ENCODE measurements at places on chromosomes 2 and 18.
A peak's percentile ranks its signal among the peaks of the same experiment; 100 is the strongest.

- DNase-seq, result no peak
These were observed 11.8 kb downstream of the PLEKHM3 start for GRCh38 chr2:208013285-208014178.

DNA sequence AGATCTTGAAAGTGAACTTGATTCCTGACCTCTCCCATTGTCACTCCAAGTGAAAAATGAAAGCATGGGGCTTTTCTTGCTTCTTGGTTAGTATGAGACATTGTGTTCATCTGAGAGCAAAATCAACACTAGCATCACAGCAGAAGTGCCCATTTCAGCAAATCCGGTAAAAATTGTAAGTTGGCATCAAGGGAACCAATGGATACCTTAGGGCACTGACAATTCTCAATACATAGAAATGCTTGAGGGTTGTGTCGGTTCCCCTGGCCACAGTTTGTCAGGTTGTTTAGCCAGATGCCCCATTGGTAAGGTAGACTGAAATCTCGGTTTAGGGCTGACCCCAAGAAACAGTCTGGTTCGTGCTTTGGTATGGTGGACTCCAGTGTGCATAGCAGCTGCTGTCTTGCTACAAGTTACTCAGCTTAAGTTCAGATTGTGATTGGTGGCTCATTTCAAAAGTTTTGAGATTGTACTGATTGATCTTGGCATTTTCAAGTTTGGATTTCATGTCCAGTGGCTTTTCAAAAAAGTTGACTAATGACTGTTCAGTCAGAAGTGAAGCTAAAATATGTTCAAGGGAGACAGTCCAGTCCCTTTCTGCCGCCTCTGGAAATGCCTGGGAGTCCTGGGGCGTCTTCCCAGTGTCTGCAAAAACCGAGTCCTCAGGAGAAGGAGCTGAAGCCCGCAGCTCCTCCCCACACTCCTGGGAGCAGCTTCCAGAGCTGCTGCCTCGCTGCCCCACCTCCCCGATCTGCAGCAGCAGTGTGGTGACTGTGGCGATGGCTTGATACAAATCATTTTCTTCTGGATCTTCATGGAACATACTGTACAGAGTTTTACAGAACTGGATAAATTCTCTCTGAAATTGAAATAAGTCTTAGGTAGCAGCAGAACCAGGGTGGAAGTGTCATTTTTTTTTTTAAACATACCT lies 5.6 kb downstream of the RPL31 start:
- DNase-seq, result no peak

- no peak for DNase-seq
These were observed 3.0 kb upstream of the IL1A start for GRCh38 chr2:112787294-112787693.

DNA sequence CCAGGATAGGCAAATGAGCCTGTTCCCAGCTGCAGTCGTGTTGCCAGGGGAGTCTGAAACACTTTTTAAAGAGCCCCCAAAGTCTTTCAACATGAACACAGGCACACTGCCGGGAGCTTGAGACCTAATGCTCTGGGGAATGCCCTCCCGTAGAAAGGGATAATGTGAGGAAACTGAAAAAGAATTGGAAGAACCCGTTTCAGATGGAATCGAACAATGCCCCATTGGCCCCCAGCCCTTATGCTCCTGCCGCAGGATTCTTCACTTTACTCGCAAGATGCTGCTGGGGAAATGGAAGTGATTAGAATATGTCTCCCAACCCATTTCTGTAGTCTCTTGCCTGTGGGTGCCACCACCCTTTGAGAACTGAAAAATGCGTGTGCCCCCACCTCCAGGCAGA lies 136.3 kb upstream of the GATA6 start:
- no peak for DNase-seq

- no peak for DNase-seq
These were observed 43.0 kb downstream of the RAB27B start for GRCh38 chr18:54871231-54871630.

DNA sequence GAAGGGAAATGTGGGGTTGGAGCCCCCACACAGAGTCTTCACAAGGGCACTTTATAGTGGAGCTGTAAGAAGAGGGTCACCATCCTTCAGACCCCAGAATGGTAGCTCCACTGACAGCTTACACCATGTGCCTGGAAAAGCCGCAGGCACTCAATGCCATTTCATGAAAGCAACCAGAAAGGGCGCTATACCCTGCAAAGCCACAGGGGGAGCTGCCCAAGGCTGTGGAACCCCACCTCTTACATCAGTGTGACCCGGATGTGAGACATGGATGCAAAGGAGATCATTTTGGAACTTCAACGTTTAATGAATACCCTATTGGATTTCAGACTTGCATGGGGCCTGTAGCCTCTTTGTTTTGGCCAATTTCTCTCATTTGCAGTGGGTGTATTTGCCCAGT lies 694.7 kb downstream of the CBLN2 start:
- no peak for DNase-seq

DNA sequence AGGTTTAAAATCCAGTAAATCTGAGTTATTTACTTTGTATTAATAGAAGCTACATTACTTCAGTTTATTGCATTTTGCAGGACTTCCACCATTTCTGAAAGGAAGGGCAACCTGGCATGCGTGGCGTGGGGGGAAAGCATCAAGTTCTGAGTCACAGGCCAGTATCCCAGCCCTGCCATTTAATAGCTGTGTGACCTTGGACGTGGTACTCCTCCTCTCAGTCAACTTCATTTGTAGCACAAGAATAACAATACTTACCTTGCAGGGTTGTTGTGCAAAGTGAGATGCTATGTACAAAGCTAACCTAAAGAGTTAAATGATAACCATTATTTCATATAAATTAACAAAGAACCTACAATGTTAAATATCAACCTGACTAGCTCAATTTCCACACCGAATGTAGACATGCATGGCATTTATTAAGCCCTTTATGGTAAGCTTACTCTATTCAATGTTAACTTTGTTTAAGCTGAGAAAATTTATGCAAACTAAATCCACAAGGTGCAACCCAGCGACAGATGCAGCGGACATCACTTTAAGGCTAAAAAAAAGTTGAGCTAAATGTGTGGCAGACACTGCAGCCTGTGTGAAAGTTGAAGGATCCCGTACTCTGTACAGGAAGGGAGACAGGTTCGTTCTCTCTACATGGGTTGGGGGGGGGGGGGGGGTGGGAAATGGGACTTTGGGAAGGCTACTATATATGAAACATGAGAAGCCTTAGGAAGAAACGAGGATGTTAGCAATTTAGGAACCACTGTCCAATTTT lies 17.2 kb upstream of the STPG4 start:
- DNase-seq, result no peak

DNA sequence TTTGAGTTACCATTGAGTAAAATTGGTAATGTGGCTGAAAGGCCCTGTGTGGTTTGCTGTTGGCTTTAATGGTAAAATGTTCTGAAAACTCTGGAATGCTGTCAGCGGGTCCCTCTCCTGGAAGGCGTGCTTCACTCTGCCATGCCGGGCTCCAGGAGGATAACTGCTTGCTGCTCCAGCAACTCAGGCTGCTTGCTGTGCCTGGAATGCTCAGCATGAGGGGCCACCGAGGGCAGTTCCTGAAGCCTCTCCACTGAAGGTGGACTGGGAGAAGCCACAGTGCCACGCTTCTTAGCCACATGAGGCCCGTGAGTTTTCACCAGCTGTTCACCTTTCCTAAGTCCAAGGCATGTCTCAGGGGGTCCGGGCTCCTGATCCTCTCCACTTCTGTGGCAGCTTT lies 90.4 kb upstream of the FAM110C start:
- no peak for DNase-seq

DNA sequence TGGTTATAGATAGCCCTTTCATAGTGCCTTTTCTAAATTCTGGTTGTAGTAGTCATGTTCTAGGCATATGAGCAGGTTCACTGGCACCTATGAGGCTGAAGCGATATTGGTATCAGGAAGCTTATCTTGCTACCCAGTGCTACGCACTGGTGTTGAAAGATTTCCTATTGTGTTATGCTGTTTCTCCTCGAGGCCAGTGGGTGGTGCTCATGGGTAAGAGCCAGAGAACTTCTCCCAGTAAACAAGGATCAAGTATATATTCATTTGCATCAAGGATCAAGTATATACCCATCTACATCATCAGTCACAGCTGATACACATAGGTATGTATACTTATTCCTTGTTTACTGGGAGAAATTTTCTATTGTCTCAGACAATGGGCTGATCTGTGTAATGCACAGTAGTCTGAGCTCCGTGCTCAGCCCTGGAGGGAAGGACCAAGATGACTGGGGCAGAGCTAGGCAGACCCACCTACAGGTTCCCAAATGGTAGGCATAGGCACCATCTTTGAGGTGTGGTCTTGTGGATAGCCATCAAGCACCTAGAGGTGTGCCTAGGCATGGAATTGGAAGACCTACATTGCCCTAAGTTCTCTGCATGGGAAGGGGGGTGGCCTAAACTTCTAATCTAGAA lies 101.2 kb upstream of the GALNT13 start:
- DNase-seq, result peak; percentile 18

GRCh38 chr2:147718831-147719230 lies 126.0 kb upstream of the ACVR2A start:
- DNase-seq, result no peak

DNA sequence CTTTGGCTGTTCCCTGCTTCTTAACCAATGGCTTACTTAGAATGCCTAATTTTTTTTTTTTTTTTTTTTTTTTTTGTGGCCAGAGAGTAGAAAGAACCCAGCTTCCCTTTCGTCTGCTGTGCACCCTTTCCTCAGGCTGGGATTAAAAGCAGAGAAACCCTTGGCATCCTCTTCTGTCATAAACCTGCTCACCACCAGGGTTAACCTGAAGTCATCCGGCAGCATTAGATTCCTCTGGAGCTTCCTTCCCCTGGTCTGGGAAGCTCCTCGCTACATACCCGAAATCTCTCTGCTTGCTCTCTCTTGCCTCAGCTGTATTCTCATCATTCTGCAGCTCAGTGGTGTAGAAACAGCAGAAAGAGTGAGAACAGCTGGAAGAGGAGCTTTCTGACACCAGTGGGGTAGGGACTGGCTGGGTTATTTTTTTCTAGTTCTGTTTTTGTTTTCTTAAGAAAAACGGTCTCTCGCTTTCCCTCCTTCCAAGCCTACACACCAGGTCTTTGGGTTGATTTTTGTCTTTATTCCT lies 339.0 kb upstream of the MEIS1 start:
- peak; percentile 29 for DNase-seq

GRCh38 chr18:79576686-79577351 lies 102.8 kb upstream of the CTDP1 start:
- DNase-seq, result no peak

- no peak for DNase-seq
These were observed 267.9 kb downstream of the LPIN1 start for GRCh38 chr2:12014088-12014960.

GRCh38 chr2:85936421-85937068 lies 47.8 kb upstream of the ST3GAL5 start:
- DNase-seq, result no peak

DNA sequence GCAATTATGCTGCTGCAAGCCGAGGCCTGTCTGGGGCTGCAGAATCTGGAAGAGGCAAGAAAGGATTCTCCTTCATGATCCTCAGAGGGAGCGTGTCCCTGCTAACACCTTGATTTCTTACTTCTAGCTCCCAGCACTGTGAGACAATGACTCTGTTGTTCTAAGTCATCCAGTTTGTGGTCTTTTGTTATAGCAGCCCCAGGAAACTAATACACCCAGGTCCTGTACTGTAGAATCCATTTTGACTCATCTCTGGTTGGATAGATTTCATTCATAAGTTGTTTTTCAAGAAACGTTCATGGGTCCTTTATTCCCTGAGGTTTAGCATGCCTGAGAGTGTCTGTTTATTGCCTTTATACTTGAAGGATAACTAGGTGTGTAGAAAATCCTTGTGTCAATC lies 112.7 kb downstream of the TMEM17 start:
- DNase-seq, result no peak

DNA sequence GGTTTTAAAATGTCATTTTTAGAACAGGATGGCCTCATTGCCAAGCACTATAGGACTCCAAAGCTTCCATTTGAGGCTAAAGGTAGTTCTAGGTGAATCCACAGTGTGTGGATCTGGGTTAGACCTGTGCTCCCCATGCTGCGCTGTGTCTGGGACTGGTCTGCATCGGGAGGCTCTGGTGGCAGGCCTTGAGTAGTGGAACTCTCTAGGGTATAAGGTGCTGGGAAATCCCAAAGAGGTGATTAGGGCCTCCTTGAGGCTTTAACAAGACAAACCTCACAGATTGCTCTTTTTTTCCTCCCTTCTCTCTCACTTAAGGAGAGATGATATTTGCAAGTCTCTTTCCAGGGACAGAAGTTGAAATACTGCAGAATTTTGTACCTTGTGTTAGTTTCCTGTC lies 9.3 kb downstream of the SEC11C start:
- no peak for DNase-seq

GRCh38 chr2:43068041-43068533 lies 158.3 kb downstream of the ZFP36L2 start:
- DNase-seq, result no peak

GRCh38 chr2:139142252-139142880 lies 362.2 kb upstream of the NXPH2 start:
- DNase-seq, result no peak

- DNase-seq, result no peak
These were observed 54.5 kb upstream of the ROCK2 start for GRCh38 chr2:11398750-11399437.

- no peak for DNase-seq
These were observed 7.0 kb upstream of the ALPK2 start for GRCh38 chr18:58635891-58636290.

GRCh38 chr2:113083296-113083695 lies 15.5 kb downstream of the IL1F10 start:
- DNase-seq, result no peak

DNA sequence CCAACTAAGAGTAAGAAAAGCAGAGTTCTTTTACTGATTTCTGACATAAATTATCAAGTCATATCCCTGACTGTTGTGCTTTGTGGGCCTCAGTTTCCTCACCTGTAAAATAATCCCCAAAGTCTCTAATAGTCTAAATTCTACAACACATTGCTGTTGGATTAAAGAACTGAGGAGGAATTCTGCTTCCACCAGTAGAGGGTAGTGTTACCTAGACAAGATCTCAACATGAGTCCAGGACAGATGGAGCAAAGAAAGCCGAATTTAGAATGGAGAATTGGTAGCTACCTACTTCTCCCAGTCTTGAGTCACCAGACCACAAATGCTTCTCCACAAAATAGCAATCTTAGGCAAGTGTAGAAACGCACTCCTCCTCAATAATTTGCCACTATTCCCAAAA lies 462.5 kb upstream of the FSHR start:
- peak; percentile 27 for DNase-seq

GRCh38 chr2:28469947-28470535 lies 25.8 kb upstream of the PLB1 start:
- DNase-seq, result no peak
